ENCODE measurements at places on chromosomes 6 and 20.

DNA sequence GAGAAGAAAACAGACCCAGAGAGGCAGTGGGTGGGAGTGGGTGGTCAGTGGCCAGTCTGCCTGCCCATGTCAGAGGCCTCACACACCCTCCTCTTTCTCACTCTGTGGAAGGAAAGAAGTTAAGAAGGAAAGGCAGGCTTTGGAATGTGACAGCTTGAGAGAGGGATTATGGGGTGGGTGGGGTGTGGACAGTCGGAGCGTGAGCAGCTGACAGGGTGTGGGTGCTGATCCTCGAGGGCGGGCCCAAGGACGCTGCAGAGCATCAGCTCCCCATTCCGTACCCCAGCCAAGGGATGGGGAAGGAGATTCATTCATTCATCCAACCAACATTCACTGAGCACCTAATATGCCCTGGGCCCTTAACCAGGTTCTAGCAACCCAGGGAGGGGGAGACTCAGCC is 4.8 kb downstream of the TGM6 start:
- DNase-seq, result no peak

GRCh38 chr20:40869218-40870147 is 159.1 kb upstream of the TOP1 start:
- no peak for DNase-seq

DNA sequence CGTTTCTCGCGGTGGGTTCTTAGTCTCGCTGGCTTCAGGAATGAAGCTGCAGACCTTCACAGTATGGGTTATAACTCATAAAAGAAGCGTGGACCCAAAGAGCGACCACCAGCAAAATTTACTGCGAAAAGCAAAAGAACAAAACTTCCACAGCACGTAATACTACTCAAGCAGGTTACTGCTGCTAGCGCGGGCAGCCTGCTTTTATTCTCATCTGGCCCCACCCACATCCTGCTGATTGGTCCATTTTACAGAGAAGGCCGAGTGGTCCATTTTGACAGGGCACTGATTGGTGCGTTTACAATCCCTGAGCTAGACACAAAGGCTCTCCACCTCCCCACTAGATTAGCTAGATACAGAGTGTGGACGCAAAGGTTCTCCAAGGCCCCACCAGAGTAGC is 17.4 kb downstream of the LY86 start:
- no peak for DNase-seq

- DNase-seq, result no peak
Observed at GRCh38 chr6:91501930-91502329, 915.1 kb upstream of the MAP3K7 start.

GRCh38 chr6:25035512-25036435 is 100.0 kb upstream of the RIPOR2 start:
- DNase-seq, result no peak

DNA sequence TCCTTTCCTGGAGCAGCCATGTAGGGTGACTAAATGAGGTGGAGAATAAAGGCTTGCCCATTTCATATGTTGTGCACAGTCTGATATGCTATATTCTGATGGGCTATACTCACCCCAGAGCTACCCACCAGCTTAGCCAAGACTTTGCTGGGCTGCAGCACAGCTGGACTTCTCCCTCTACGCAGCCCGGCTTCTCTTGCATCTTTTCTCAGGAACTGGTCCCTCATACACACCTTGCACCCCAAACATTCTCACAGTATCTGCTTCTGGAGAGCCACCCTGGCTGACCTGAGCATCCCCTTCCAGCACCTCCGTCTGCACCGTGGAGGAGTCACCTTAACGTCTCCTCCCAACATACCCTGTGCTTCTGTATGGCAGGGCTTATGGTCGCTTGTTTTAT is 150.8 kb upstream of the PMEPA1 start:
- no peak for DNase-seq

All from retinal pigment epithelial cell (primary cell).